ENCODE measurements at places on chromosomes 3 and 15. TPM values are rescaled to one million over a fixed set of nuclear protein-coding genes. Genes with fewer than 3 reads are reported as not detected.

- no peak for DNase-seq
Observed at GRCh38 chr15:59119625-59120024, 14.7 kb downstream of the CCNB2 start.

GRCh38 chr3:37287776-37288175 lies 113.4 kb upstream of the LRRFIP2 start:
- no peak for DNase-seq

DNA sequence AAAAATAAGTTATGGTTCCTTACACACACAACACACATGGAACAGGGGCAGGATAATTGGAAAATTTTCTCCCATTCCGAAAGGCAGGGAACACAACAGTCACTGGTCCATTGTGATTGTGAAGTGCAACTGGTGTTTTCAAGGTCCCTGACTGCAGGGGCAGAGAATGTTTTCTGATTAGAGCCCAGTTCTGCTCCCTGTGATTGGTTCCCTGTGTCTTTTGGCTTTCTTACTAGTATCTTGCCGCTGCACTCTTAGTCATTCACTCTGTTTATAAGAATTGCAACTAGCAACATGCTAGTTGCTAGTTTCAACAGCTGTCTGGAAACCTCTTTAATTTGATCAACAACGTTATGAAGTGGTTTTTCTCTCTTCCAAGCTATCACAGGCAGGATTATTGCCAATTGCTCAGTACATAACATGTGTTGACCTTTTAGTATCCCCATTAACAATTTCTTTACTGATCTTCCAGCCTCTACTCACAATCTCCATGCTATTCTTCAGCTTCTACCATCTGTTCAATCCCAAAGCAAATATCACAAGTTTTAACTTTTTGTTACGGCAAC lies 177.5 kb downstream of the EPHA6 start:
- no peak for DNase-seq

GRCh38 chr3:152211655-152212054 lies 57.1 kb upstream of the MBNL1 start:
- DNase-seq = no peak

DNA sequence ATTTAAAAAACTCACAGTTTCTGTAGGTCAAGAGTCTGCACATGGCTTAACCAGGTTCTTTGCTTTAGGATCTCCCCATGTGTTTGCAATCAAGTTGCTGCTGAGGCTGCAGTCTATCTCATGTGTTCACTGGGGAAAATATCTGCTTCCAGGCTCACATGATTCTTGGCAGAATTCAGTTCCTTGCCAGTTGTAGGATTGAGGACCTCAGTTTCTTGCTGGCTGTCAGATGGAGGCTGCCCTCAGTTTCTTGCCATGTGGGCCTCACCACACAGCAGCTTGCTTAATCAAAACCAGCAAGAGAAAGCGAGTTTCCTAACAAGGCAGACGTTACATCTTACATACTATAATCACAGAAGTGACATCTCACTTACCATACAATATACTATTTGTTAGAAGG lies 10.0 kb upstream of the TBC1D5 start:
- DNase-seq = no peak

DNA sequence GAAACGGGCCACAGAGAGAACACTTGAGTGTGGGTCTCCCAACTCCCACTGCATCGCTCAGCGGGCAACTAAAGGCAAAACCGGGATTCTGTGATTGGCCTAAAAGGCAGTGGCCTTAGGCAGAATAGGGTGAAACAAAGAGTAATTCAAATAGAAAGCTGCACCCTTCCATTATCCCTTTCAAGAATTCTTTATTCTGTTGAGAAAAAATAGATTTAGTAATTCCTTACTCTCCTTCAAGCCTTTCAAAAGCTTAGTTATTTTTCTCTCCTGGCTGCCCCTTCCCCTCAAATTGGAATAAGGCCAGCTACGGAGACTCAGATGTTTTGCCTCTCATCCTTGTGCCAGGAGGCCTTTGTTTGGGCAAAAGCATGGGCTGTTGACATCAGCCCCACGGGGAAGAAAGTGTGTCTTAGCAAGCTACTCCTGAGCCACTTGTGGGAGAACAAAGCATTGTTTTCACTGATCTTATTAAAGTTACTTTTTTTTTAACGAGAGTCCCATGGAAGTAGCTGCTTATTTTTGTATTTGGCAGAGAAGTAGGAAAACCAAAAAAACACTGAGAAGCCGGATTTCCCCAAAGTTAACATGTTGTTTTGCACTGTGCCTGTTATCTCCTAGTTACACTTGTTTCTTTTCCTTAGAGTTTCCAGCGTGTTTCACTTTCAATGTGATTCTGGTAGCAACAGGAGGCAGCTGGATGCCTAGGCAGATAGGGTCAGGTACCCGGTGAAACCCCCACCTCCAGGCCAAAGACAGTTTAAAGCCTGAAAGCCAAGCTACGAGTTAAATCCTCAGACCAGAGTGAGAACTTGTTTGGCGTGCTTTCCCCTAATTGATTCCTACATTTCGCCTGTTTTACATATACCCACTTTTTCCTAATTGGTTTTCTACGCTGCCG lies 2.2 kb downstream of the ST6GAL1 start:
- no peak for DNase-seq

DNA sequence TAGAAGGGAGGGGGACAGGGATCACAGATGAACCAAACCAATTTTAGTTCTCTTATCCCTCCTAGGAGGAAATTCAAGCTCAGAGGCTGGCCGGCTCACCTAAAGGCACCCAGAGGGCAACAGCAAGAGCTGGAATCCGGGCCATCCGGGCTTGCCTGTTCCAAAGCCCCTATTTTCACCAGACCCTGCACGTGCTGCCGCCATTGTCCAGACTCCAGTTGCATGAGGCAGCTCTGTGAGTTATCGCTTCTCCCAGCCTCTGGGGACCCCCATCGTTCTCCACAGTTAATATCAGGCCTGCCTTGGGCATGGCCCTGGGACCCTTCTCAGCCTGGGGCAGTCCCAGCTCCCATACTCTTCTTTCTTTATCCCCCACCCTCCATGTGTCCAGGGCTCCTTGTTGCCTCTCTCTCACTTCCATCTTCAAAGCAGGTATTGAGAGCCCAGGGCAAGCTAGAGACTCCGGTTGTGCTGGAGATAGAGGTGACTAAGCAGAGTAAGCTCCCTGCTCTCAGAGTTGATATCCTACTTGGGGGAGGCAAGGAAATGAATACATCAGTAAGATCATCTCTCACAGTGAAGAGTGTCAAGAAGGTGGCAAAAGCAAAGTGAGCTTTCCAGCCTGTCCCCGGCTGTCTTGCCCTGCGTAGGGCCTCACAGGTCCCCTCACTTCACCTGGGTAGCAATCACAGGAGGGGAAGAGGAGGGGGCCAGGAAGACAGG lies 322.8 kb downstream of the UACA start:
- no peak for DNase-seq

- no peak for DNase-seq
Observed at GRCh38 chr3:179093807-179094206, 22.2 kb upstream of the ZMAT3 start.

DNA sequence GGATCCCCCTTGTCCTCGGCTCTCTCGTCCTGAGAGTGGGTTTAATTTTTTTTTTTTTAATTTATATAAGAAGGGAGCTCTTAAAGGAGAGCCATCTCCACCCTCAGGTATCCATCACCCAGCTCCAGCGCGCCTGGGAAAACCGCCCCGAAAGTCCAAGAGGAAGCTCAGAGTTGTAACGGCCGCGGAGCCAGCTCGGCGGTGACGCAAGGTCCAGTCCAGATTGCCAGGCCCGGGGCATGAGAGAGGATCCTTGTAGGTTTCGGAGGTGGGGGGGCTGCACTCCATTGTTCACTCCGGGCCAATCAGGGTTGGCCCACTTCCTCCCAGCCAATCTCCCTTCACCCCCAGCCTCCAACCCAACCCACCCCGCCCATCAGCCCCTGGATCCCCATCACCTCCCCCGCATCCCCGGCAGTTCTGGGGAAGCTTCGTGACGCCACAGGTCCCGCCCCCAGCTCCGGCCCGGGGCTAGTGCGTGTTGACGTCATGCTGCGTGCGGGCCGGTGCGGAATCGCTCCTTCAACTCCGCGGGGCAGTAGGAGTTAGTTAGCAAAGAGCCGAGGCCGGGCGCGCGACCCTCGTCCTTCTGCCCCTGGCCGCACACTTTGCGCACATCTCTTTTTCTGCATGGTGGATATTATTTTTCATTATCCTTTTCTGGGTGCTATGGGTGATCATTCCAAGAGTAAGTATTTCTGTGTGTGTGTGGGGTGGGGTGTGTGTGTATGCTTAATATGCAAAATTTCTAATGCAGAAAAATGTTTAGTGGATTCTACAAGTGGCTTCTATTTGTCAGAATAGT lies at the start of gene ISL2:
Gene ISL2 (plus strand): TSS at position 520 of the 805 bp plus-strand sequence. CDS start 111 bp downstream, at position 631.
- DNase-seq = no peak

- DNase-seq = no peak
Observed at GRCh38 chr3:149245738-149246451, 24.3 kb upstream of the CP start.

DNA sequence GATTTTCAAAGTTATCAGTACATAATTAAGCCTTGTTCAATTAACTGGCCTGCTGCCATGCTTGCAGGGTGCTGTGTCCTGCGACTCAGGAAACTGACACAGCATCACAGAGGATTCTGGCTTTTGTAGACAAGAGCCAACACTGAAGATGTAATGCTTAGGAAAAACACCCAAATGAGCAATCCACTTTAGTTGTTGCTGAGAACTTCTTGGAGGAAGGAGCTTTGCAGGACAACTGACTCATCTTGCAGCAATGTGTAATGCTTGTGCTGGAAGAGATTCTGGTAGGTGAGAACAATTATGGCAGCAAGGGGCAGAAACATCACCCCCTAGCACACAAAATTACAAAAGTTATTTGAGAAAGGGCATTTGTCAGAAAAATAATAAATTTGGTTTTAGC lies 67.6 kb downstream of the NLGN1 start:
- no peak for DNase-seq

DNA sequence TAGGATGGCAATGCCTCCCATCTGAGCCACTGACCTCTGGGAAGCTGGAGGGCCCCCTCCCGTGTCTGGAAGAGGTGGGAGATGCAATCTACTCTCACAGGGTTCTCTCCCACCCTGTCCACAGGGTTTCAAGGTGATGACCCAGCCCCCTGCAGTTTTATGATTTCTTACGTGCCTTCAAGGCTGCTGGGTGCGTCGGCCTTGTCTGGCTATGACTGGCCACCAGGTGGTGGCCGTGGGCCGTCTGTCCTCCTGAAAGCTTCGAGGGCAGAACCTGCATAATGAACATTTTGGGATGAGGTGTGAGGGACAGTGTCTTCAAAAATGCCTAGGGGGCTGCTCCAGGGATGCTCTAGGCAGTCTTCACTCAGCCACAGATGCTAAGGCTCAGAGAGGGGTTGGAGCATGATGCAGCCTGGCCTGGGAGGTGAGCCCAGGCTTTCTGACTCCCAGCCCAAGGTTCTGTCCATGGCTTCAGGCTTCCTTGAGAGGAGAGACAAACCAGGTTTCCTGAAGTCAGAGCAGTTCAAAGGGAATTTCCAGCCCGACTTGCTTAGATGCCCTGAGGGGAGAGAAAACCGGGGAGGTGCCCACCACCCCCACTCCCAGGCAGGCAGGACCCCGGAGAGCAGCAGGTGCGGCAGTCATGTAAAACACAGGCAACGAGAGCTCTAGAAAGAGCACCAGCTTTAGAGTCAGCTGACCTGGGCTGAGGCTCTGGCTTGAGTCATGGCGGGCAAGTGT lies 18.7 kb downstream of the ISG20 start:
- no peak for DNase-seq

DNA sequence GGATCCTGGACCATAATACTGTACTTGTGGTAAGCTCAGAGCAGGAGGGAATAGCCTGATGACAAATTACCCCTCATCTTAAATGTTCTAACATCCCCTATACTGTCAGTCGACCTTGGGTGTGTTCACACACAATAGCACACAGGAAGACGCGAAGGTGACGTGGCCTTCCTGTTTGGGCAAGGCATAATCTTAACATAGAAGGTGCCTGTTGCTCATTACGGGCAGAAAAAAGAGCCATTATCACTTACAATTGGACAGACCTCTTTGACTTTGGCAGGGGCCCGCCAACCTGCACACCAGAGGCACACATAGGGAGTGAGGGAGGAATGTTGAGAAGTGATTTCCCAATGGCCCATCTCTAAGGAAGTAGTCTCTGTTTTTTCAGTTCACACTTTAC lies 144.2 kb downstream of the ANO10 start:
- no peak for DNase-seq

DNA sequence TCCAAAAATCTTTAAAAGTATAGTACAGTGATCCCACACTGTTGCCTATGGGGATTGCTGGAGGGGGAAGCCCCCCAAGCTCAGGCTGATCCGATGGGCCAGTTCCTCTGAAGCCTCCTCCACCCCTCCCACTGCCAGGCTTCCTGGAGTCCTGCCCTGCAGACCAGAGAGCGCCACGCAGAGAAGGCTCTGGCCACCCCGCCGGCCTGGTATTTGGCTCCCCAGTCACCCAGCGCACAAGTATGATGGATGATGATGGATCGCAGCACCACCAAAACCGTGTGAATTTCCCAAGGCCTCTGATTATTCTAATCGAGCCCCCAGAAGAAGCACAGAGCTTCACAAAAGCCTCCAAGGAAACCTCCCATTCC lies 259.0 kb downstream of the MECOM start:
- no peak for DNase-seq

- DNase-seq = no peak
Observed at GRCh38 chr3:60573494-60573893, 677.8 kb downstream of the FHIT start.

DNA sequence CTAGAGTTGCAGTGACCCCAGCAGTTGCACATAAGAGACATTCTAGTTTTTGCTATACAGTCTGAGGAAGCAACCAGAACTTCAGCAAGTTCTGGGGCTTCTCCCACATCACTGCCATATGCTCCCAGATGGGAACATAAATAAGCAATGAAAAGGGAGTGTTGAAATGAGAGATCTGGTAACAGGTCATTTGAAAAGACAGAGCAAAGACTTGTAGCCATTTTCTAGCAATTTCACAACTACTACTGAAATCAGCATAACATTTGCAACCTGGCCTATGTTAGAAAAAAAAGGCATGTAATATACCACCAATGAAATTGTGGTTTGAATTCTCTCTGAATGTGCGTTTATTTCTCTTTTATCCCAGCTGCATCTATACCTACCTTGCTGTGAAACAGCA lies 57.5 kb downstream of the NUDT16 start:
- DNase-seq = no peak

GRCh38 chr3:6551165-6551564 lies 309.8 kb upstream of the GRM7 start:
- DNase-seq = no peak

- no peak for DNase-seq
Observed at GRCh38 chr3:134353171-134353825, 20.9 kb downstream of the AMOTL2 start.

- DNase-seq = no peak
Observed at GRCh38 chr3:17473761-17474160, 268.7 kb downstream of the TBC1D5 start.

Gene FANCD2
- 18.2 TPM for polyA plus RNA-seq

Gene STXBP5L
- polyA plus RNA-seq = 0.30 TPM

Gene PAK6
- 8.0 TPM for polyA plus RNA-seq

Gene EFCAB12
- 5.7 TPM for polyA plus RNA-seq

Gene ZPLD1
- polyA plus RNA-seq = 0.62 TPM

Gene RSL24D1
- polyA plus RNA-seq = 121 TPM

All from renal pelvis (tissue), 12 donors.